Glutamatergic neuron (in vitro differentiated cells): ENCODE measurements at places on chromosomes 2 and 18. TPM values are rescaled to one million over a fixed set of nuclear protein-coding genes. Genes with fewer than 3 reads are reported as not detected.

The EMILIN1 gene
- total RNA-seq, result 3.2 TPM

The RBMS1 gene
- 142 TPM for total RNA-seq

The RHBDD1 gene
- 29.9 TPM for total RNA-seq

GRCh38 chr18:48676346-48676745 lies 137.5 kb downstream of the CTIF start:
- H3K4me3 ChIP-seq, result no peak overlapping the region
- H3K4me1 ChIP-seq, result peaks cover 2% of the 10 kb centered on the region
- peaks cover 10% of the 10 kb centered on the region for H3K36me3 ChIP-seq
- no peak overlapping the region for H3K27ac ChIP-seq

DNA sequence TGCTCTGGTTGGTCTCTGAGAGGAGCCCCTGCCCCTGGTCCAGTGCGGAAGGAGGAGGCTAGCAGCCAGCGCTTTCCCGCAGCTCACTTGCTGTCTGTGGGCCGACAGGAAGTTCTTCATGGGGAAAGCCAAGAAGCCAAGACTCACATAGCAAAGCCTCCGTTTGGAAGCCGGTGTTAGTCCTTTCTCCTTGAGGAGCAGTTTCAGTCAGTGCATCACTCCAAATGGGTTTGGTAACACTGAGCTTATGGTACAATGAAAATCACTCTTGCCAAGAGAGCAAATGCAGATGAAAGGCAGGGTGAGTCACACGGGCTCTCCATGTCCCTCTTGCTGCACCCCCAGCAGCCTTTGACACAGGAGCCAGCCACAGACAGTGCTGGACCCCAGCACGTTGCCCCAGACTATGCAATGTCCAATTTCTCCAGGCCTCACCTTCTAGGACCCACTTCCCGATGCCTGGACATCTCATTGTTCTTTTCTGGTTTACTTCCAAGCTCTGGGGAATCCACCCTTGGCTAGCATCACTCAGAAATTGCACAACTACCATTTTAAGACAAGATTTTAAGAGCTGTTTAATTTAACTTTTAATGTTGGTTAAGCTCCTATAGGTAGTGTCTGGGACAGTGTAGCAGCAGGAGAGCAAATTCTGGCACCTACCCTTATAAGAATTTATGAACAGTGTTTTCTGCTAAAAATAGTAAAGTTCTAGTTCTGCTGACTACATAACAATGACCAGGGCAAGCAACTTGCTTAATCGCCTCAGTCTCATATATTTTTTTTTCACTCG lies 174.9 kb downstream of the ASB1 start:
- no peak overlapping the region for H3K4me3 ChIP-seq
- peaks cover 3% of the 10 kb centered on the region for H3K27me3 ChIP-seq
- no peaks in the 10 kb centered on the region for H3K4me1 ChIP-seq
- no peak overlapping the region for H3K27ac ChIP-seq
- H3K36me3 ChIP-seq, result peaks cover 4% of the 10 kb centered on the region
- DNase-seq, result no peak

DNA sequence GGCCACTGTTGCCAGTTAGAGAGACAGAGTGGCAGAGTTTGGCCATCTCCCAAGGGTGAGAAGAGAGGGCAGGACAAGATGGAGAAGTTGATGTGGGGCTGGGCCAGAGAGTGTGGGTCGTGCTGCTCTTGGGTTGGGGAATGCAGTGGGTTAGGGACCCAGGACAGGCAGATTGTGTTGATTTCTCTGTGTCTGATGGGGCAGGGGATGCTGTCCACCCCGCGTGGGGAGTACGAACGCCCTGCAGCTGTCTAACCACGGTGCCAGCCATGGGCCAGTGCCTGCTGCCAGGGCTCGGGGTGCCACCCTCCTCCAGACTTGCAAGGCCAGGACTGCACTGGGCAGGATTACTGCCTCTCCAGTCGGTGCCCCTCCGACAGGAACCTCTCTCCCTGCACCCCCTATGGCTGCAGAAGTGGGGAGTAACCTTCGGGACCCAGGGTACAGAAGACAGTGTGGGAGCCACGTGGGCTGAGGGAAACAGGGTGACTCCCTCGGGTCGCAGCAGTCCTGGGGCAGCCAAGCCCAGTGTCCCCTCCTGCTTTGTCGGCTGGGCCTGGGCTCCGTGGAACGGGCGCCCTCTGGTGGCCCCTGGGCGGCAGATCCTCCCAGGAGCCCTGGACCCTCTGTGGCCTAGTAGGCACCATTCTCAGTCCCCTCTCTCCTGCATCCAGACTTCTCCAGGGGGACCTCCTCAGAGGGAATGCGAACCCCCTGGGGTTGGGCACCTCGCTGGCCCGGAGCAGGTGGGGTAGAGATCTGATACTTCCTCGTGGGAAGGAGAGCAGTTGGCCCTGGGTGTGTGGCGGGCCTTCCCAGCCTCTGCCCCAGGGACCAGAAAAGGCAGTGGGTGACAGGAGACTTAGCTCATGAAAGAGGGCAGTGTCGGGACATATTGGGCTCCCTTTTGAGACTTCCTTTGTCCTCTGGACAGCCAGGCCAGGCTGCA lies 2.7 kb downstream of the GPC1 start:
- H3K27me3 ChIP-seq, result peaks cover 4% of the 10 kb centered on the region
- DNase-seq, result peak; percentile 85
- H3K4me3 ChIP-seq, result peak overlapping the region; percentile 71
- H3K4me1 ChIP-seq, result peaks cover 11% of the 10 kb centered on the region
- H3K27ac ChIP-seq, result peak overlapping the region; percentile 6
- no peaks in the 10 kb centered on the region for H3K36me3 ChIP-seq
